ENCODE measurements at places on chromosomes 13 and 19. TPM values are rescaled to one million over a fixed set of nuclear protein-coding genes. Genes with fewer than 3 reads are reported as not detected.

GRCh38 chr13:75175575-75175974 lies 306.4 kb downstream of the TBC1D4 start:
- DNase-seq: no peak

- no peak for DNase-seq
Observed at GRCh38 chr19:40320558-40320935, 27.6 kb downstream of the C19orf47 start.

GRCh38 chr13:49840266-49840665 lies 47.8 kb upstream of the KPNA3 start:
- no peak for DNase-seq

DNA sequence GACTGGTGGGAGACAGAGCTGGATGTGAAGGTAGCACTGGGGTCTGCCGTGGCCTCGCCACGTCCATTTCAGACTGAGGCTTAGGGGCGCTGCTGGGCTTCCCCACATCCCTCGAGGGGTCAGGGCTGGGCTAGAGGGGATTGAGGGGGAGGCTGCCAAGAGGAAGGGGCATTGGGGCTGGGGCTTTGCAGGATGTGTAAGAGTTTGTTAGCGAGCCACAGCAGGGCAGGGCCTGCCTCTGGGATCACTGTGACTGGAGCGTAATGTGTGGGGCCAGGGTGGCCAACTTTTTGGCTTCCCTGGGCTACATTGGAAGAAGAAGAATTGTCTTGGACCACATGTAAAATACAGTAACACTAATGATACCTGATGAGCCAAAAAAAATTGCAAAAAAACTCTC lies 14.1 kb downstream of the ARID3A start:
- no peak for DNase-seq

- no peak for DNase-seq
Observed at GRCh38 chr13:113647351-113648215, 10.4 kb downstream of the ATP4B start.

- no peak for DNase-seq
Observed at GRCh38 chr13:113076681-113077401, 28.8 kb upstream of the F7 start.

- DNase-seq: no peak
Observed at GRCh38 chr19:14979476-14980255, at the start of gene SLC1A6. TSS of gene SLC1A6 (minus strand) at chr19:14979864. CDS start at chr19:14972910, 6,954 bp downstream.

GRCh38 chr19:41993612-41994483 lies at the start of gene ATP1A3:
TSS of gene ATP1A3 (minus strand) at chr19:41994230. CDS start at chr19:41994076, 154 bp downstream.
- no peak for DNase-seq

GRCh38 chr19:42250183-42250665 lies 4.7 kb downstream of the ERF start:
- no peak for DNase-seq

DNA sequence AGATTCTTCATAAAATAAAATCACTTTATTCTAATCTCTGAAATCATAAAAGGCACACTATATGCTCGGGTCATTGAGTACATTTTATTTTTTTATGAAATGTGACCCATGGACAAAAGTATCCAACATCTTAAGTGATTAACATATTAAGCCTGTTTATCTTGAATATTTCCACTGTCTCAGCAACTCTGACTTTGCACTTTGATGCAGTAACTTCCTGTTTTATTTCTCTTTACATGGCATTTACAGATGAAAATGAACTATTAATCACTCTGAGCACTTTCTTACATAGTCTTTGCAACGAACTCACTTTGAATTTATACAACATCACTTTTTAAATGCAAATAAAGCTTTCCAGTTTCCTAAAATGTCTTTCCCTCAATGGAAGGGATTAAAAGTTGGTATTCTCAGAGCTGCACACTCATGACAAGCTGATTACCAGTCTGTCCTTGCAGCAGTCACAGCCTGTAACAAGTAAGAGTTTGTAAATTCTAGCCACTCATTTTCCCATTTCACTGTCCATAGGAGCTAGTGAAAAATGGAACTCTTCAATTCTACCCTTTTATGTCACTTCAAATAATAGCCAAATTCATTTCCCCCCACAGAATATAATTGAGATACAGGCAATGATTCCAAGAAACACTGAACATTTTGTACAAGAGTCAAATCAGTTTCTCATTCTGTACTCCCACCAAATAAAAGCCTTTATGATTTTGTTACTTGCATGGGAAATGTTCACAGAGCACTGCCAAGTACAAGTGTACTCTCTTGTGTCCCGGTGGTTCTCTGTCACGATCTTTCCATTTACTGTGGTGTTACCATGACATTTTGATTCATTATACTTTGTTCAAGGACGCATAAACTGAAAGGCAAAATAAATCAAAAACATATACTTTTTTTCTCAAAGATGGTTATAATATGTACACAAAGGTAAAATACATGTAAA lies 1968.9 kb downstream of the PCDH9 start:
- DNase-seq: no peak

DNA sequence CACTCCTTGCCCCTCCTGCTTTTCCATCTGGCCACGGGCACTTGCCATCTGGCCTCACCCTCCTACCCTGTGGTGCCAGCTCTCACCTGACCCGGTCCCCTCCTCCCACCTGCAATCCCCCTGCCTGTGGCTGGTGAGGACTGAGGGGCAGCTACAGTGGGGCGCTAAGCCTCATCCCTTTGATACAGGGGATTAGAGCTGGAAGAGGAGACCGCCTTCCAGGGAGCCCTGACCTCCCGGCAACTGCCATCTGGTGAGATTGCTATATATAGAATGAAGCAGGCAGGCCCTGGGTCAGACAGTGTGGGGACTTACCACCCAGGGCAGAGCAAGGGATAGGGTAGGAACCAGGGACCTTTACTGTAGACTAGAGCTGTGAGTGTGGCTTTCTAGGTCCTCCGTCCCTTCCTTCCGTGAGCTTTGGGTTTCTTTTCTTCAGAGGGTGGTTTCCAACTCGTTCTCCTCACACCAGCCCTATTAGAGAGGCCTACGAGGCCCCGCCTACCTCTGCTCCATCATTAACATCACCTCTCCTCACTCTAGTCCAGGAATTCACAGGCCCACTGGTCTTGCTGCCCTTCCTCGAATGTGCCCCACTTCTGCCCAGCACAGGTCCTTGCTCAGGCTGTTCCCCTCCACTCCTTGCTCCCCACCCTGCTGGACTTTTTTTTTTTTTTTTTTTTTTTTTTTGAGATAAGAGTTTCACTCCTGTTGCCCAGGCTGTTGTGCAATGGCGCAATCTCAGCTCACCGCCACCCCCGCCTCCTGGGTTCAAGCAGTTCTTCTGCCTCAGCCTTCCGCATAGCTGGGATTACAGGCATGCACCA lies 7.7 kb downstream of the KASH5 start:
- no peak for DNase-seq

- peak; percentile 92 for DNase-seq
Observed at GRCh38 chr13:46552889-46553520, at the start of gene LRCH1. TSS of gene LRCH1 (plus strand) at chr13:46553170. CDS start at chr13:46553397, 227 bp downstream.

- DNase-seq: no peak
Observed at GRCh38 chr19:4635754-4636116, 3.6 kb upstream of the TNFAIP8L1 start.

DNA sequence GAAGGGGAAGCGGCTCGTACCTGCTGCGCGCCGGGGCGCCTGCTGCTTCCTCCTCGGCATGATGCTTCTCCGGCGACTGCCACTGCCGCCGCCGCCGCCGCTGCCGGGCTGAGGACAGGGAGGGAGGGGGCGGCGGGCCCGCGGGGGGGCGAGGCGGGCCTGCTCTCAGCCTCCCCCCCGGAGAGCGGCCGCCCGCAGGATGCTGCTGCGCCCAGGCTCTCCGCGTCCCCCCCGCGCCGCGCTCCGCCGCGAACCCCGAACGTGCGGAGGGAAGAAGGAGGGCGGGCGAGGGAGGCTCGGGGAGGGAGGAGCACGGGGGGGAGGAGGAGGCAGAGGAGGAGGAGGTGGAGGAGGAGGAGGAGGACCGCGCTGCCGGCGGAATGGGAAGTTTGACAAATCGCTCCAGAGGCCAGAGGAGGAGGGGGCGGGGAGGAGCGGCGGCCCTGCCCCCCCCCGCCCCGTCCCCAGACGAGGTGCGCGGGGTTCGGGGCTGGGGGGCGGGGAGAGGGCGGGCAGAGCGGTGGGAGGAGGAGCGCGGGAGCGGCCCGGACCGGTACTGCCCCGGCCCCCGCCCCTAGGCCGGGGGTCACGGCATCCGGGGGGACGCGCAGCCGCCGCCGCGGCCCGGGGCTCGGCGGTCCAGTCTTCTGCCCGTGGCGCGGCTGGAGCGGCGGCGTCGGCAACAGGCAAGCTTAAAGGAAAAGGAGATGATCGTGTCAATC lies at the start of gene TSHZ3:
TSS of gene TSHZ3 (minus strand) at position 277 of the 722 bp plus-strand sequence. CDS start at position 60, 217 bp downstream.
- peak; percentile 94 for DNase-seq

- DNase-seq: no peak
Observed at GRCh38 chr13:102956449-102956848, 109.8 kb downstream of the SLC10A2 start.

DNA sequence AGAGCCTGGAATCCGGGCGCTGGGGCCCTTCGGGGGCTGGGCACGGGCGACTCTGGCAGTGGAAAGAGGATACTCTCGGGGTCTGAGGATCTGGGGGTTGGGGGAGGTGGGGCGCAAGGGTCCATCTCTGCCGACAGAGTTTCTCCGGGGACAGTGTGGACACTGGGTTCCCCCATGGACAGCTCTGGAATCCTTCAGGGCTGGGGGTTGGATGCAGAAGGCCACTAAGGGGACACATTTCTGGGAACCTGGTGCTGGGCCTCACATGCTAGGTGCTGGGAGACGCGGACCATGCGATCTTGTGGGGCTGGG lies 2.3 kb downstream of the TGFBR3L start:
- DNase-seq: no peak

- no peak for DNase-seq
Observed at GRCh38 chr13:37379841-37380240, 218.7 kb downstream of the POSTN start.

- DNase-seq: no peak
Observed at GRCh38 chr13:110149036-110149435, 157.9 kb downstream of the COL4A1 start.

DNA sequence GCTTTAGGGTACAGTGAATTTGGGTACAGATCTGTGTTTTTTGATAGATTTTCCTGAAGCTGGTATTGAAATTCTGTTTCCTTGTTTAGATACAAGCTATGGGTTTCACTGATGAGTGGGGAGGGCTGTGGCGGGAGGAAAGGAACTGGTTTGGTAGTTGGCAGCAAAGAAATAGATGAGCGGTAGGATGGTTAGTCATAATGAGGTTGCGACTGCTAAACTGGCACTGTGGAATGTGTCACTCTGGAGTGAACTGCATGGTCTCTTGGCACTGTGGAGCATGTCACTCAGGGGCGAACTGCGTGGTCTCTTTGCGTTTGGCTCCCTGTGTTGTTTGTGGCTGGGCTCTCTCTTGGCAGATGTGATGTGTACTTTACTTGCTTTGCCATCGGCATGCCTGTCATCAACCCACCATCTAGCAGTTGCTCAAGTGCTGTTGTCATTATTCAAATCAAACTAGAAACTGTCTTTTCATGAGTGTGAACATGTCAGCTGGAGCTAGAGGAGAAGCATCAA lies 82.1 kb downstream of the ATP8A2 start:
- no peak for DNase-seq

DNA sequence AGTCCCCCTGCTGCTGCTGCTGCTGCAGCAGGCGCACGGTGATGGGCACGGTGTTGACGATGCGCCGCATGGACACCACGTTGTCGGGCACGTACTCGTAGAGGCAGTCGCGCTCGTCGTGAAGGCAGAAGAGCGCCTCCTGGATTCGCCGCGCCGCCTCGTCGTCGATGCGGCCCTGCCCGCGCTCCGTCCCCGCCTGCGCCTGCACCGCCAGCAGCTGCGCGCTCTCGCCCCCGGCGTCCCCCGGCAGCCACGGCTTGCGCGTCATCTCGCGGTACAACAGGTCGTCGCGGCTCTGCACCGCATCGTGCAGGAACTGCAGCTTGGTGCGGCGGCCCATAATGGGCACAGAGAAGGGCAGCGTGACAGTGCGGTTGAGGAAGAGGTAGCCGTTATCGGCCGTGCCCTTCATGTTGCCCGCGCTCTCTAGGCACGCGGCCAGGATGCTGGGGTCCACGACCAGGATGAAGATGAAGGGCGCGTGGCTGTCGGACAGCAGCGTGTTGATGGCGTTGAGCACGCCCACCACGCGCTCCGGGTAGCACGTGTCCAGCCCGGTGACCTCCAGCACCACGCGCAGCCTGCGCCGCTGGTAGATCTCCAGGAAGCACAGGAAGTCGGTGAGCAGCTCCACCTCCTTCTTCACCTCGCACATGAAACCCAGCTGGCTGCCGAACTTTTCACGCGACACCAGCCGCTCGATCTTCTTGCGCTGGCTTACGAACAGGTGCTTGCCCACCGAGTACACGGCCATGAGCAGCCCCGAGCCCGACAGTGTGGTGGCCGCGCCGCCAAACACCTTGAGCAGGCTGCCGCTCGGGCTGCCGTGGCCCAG lies 8.1 kb downstream of the NKPD1 start:
- DNase-seq: no peak

DNA sequence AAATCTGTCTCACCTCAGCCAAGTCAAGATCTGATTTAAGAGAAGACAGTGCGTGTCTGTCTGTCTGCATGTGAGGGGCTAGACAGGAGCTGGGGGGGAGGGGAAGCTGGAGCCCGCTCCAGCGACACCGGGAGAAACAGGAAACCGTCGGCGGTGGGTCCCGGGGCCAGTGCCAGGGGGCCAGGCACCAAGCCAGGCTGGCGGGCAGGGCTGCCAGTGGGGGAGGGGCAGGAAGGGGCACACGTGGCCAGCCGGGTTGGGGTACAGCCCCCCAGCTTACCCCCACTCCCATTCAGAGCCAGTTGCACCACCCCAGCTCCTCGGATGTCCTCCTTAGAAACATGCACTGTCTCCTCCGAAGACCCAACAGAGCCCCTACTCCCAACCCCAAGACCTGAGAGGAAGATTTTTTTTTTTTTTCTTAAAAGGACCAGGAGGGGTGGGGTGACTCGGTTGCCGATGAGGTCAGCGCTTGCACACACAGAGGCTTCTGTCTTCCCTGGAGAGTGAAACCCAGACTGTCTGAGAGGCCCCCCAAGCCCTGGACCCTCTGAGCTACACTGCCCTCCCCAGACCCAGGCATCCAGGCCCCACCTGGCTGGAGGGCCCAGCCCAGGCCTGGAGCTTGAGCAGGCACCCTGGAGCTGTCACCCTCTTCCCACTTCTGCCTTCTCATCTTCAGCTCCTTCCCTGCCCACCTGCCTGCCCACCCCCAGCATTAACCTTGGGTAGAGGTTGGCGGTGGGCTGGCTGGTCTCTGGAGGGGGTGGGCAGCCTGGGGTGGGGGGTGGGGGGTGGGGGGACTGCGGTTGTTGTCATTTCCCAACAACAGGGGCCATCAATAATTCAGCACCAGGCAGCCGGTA lies 4.0 kb downstream of the ERF start:
- no peak for DNase-seq

DNA sequence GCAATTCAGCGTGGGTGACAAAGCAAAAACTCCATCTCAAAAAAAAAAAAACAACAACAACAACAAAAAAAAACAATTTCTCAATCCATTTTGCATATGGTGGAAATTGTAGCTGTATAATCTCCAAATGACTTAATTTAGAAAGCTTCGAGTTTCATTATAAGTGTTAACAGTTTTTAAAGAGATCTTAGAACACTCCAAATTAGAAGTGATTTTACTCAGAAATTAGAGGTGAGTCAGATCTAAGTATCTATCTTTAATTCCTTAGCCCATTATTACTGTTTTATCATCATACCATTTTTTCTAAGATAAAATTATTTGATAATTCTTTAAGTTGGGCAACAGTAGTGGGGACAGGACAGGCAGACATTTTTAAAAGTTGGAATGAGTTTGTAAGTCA lies 60.5 kb downstream of the ZMYM2 start:
- no peak for DNase-seq

Gene SERTAD3
- total RNA-seq: 42.0 TPM

Gene SELENOV
- total RNA-seq: not detected

Gene PSMC4
- 74.9 TPM for total RNA-seq

Gene ENOX1
- 2.7 TPM for total RNA-seq

Gene FPR1
- total RNA-seq: 12.8 TPM

Gene IL4I1
- total RNA-seq: not detected

Gene UBE2M
- 33.6 TPM for total RNA-seq

Gene C5AR2
- 15.2 TPM for total RNA-seq

Gene KCNK6
- 16.2 TPM for total RNA-seq

Gene ACER1
- not detected for total RNA-seq
